ENCODE measurements at places on chromosomes 7 and 10.

- no peak for DNase-seq
These were observed 552.1 kb downstream of the SORCS1 start for GRCh38 chr10:106612381-106612780.

GRCh38 chr7:34675749-34676374, 17.8 kb downstream of the NPSR1 start:
- DNase-seq, result no peak

- DNase-seq, result no peak
These were observed 65.2 kb upstream of the PODXL start for GRCh38 chr7:131621652-131622051.

DNA sequence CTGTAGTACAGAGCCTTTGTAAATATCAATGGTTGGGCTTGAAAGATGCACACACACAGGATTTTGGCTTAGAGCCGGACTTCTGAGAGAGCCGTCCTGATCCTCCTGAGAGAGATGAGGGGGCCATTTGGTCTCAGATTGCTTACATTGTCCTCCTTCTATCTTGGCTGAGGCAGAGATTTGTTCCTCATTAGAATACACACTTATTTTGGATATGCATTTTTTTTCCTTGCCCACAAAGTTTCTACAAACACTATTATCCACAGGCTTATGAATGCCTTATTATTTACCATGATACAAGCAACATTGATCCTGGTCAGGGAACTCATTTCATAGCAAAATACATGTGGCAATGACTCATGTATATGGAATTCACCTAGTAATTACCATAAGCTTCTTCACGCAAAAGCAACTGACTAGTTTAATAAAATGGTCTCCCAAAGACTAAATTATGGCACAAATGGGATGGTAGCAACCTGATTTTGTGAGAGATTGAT, 175.3 kb downstream of the MDFIC start:
- DNase-seq, result no peak

DNA sequence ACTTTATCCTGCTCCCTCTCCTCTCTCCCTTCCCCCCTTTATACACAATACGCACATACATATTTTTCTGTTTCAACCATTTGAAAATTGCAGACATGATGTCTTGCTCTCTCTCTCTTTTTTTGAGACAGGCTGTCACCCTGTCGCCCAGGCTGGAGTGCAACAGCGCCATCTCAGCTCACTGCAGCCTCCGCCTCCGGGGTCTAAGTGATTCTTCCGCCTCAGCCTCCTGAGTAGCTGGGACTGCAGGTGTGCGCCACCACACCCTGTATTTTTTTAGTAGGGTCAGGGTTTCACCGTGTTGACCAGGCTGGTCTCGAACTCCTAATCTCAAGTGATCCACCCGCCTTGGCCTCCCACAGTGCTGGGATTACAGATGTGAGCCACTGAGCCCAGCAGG, 38.5 kb downstream of the KLHDC10 start:
- DNase-seq, result no peak

GRCh38 chr10:94991243-94991888, 52.9 kb downstream of the CYP2C9 start:
- DNase-seq, result no peak

DNA sequence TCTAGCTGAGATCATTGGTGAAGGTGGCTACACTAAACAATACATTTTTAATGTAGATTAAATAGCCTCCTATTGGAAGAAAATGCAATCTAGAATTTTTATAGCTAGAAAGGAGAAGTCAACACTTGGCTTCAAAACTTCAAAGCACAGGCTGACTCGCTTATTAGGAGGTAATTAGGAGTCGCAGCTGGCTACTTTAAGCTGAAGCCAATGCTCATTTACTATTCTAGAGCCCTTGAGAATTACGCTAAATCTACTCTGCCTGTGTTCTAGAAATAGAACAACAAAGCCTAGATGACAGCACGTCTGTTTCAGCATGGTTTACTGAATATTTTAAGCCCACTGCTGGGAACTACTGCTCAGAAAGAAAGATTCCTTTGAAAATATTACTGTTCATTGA, 101.6 kb upstream of the EEPD1 start:
- no peak for DNase-seq

GRCh38 chr7:36084485-36085091, 68.5 kb upstream of the EEPD1 start:
- no peak for DNase-seq

DNA sequence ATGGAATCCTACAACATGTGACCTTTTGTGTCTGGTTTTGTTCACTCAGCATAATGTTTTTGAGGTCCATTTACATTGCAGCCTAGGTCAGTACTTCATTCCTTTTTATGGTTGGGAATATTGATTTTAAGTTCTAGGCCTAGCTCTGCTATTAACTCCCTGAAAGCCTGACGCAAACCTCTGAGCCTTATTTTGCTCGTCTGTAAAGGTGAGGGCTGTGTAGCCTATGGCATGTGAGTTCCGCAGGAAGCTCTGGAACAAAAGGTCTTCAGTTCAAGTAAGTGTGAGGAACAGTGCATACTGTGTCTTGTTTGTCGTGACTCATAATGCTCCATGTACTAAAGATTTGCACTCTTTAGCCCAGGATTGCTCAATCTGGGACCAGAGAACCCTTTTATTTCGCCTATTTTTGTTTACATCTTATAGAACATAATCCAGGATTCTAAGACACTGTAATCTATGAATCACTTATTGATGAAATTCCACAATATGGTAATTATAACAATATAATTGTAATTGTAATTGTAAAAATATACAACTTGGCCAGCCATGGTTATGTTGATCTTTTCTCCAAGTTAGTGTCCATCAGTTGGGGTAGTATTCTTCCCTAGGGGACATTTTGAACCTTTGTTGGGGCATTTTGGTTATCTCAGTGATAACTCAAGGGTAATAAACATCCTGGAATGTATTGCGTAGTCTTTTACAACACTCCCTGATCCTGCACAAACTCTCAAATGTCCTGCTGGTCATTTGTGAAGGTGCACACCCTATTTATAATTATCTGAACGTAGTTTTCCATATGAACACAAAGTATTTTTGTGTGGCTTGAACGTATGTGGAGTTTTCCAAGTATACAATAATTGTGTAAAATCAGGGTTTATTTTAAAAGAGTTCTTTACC, 184.7 kb downstream of the VTI1A start:
- DNase-seq, result no peak

DNA sequence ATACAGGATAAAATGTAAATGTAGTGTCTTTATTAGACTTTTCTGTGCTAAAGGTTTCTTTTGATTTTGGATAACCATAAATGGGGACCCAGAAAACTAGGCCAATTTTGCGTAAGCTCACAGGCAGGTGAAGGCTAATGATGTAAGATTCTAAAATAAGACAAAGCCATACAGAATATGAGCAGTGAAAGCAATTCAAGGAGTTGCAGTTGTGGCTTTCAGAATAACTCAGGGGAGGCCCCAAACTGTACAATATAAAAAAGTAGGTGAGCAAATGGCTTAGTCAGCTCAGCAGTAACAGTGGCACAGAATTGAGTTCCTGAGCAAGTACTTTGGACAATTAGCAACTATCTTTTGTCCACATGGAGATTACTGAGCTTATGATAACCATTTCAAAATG, 81.7 kb upstream of the NRP1 start:
- no peak for DNase-seq

- no peak for DNase-seq
These were observed 61.9 kb upstream of the PDLIM1 start for GRCh38 chr10:95352684-95353083.

DNA sequence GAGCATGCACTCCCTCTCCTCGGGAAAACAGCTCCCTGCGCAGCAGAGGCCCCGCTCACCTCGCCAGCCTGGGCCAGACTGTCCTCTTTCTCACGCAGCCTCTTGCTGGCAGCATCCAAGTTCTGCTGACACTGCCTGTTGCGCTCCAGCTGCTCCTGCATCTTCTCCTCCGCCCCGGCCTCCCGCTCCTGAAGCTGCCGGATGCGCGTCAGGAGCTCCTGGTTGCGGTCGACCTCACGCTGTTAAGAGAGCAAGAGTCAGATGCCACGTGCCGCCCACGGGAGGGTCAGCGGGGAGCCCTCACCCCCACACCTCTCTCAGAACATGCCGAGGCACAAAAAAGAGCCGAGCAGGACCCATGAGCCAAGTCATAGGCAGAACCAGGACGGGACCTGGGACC, 10.2 kb downstream of the MAD1L1 start:
- DNase-seq, result no peak

DNA sequence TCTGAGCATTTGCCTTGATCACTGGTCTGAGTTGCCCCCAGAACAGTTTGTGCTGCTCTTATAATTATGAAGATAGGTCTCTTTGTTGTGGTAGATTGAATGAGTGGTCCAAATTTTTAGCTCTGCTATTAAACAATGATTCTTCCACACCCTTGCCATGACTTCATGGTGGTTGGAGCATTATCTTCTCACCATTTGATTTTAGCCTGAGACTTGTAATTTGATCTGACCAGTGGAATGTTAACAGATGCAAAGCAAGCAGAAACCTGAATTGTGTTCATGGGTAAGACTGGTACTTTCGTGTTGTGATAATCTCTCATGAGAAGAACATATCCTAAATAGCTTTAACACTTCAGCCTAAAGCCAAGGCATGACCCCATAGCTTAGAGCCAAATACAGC, 139.1 kb downstream of the TFPI2 start:
- no peak for DNase-seq

- no peak for DNase-seq
These were observed 829.0 kb downstream of the TNS3 start for GRCh38 chr7:46752881-46753366.

- DNase-seq, result no peak
These were observed 52.6 kb downstream of the TRRAP start for GRCh38 chr7:98930921-98931320.

DNA sequence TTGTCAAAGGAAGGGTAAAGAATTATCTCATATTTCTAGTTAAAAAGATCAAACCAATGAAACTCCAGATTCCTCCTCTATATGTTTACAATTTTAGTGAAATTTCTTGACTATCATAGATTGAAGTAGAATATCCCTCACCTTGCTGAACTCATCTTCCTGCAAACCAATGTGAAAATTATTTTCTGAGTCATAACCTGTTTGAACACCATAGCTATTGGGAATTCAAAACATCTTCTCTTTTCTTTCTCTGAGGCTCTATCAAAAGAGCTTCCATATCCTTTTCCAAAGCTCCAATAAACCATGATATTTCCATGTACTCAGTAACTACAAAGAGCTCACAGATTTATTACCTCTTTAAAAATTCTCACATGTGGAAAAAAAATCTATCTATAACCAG, 134.3 kb downstream of the DOCK4 start:
- DNase-seq, result no peak

DNA sequence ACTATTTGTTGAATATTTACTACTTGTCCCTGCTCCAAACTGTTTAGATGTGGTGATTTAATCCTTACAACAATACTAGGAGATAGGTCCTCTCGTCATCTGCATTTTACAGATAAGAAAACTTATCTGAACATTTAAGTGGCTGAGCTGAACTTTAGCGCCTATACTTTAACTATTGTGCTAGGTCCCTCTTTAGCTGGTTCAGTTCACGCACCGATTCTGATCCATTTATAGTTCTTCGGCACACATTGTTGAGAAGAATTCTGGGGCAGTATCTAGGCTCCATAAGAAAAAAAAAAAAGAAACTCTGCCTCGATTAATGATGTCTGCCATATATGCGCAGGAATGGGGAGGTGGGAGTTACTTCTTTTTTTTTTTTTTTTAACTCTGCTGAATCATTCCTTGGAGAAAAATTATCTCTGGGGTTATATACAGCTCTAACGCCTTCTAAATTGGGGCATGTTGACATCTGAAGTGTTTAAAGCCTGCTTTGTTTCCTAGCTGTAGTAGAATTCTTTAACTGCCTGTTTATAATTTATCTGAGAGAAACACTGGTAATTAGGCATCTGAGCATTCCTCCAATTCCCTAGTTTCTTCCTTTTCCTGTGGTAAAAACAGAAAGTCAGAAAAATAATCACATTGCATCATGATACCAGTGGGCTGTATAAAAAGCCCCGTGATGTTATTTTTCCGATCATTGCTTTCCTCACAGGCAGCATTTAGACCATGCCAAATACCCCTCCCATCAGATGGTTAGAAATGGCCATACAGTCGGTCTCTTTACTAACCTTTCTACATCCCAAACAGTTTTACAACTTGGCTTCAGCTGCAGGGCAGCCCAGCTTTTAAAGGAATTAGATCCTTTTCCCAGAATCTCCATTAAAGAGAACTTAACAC, 98.5 kb upstream of the KDM7A start:
- DNase-seq, result no peak

All from thoracic aorta (tissue), 2 donors.